ENCODE measurements at places on chromosomes 6 and 20.

DNA sequence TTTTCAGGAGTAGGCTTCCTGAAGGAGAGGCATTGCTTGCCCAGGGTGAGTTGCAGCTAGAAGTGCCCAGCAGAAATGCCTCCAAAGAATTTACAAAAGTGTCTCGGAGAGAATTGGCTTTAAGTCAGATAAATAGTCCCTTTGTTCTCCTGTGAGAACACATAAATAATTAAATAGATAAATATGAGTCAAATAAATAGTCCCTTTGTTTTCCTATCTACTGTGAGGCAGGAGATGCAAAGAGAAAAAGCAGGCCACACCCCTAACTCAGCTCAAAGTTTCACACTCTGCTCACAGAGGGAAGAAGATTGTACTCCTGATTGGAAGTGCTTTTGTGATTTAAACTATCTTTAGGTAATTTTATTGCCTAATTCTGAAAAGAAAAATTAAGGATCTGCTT is 180.7 kb upstream of the PRSS16 start:
- no peak for DNase-seq

- no peak for DNase-seq
These were observed 10.0 kb downstream of the HBS1L start for GRCh38 chr6:135044639-135045038.

DNA sequence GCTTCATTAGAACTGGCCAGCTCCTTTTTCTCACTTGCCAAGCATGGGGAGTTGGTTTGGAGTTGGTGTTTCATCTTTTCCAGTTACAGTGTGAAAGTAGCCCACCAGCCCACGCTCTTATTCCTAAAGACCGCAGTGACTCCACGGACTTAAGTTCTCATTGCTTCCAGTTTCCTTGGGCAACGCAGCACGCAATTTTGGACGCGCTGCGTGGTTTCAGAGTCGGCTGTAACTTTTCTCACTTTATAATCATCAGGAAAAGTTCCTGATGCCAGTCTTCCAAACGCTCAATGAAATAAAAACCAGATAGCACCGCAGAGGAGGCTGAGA is 381 bp upstream of the PEX7 start:
- DNase-seq, result no peak

- DNase-seq, result no peak
These were observed 2.4 kb upstream of the PPP1R3G start for GRCh38 chr6:5082487-5083306.

- no peak for DNase-seq
These were observed 24.5 kb upstream of the ABCC10 start for GRCh38 chr6:43402820-43403219.

DNA sequence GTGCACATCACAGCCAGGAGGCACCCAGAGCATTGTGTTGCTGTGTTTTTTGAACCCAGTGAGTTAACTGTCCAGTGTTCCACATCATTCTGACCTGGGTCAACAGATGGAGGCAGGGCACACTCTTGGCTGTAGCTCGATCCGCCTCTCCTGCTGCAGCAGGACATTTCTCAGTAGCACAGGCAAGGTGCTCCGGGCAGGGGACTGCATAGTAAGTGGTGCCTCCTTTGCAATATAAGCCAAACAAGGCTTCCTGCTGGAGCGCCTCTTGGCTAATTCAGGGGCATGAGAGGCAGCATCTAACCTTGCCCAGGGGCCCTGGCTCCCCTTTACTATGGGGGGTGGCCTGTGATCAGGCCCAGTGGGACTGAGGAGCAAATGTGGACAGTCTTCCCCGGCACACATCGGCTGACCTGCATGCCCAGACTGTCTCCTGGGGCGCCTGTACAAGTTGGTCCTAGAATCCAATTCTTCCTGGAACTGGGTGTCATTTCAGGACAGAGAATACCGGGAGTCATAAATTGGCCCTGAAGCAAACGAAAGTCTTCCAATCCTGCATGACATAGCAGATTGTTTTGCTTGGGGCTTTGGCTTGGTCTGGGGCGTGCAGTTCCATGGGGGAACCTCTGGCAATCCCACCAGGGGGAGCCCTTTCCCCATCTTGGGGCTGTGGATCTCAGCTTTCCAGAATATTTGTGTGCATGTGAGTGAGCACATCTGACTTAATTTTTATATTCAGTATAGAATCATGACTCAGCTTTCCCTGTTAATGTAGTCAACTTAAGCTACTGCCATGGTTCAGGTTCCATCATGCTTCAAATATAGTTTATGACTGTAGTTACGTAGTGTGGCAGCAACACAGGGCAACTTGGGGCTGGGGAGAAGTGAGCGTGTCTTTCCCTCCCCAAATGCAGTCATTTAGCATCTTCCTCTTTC is 56.0 kb upstream of the DDR1 start:
- DNase-seq, result peak; percentile 82

All from activated T-cell treated with anti-CD3 and anti-CD28 coated beads for 48 hours (primary cell).